ENCODE measurements at places on chromosomes 13 and 19.

DNA sequence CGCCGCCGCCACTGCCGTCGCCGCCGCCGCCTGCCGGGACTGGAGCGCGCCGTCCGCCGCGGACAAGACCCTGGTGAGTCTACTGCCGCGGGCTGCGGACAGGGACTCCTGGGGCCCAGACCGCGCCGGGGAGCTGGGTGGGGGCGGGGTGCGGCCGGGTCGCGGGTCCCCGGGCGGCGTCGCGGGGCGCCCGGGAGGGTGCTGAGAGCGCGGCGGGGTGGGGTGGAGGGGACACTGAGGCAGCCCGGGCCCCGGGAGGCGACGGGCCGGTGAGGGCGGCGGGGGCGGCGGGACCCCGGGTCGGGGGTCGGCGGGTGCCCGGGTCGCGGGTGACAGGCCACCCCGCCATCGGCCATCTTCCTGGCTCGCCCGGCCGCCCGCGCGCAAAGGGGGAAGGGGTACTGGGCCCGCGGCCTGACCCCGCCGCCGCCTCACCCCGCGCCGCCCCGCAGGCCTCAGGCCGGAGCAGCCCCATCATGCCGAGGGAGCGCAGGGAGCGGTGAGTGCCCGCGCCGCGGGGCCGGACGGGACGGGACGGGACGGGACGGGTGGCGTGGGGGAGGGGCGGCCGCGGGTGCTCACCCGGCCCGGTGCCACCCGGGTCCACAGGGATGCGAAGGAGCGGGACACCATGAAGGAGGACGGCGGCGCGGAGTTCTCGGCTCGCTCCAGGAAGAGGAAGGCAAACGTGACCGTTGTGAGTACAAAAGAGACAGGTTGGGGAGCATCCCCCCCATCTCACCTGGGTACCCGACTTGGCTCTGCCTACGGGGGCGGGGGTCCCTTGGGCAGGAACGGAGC is 489 bp downstream of the CCNE1 start:
- H3K27ac ChIP-seq: peak overlapping the region; percentile 53
- peak overlapping the region; percentile 83 for H3K4me3 ChIP-seq
- H3K36me3 ChIP-seq: peaks cover 14% of the 10 kb centered on the region

DNA sequence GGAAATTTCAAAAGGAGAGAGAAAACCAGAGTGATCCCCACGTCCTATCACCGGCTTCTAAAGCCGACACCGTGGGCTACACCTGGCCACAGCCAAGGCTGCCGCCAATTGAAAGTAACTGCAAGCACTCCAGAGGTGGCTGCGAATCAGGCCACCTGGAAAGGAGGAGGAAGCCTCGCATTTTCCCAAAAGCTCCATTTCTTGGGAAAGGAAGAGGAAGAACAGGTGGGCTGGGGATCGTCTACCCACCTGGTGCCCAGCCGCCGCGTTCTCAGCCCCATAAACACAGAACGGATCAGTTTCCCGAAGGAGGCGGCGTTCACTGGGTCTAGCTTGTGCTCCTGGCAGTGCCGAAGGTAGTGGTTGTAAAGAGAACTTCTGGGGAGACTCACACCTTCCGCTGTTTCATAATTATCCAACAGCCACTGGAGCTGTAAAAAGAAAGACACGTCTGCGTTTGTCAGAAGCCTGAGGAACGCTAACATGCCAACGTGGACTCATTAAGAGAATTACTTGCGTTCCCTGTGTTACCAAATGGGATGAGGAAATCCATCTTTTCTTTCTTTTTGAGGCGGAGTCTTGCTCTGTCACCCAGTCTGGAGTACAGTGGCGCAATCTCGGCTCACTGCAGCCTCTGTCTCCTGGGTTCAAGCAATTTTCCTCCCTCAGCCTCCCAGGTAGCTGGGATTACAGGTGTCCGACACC is 38.1 kb upstream of the RANBP3 start:
- no peak overlapping the region for H3K27ac ChIP-seq
- H3K27me3 ChIP-seq: no peaks in the 10 kb centered on the region
- peaks cover 2% of the 10 kb centered on the region for H3K4me1 ChIP-seq
- DNase-seq: no peak
- H3K4me3 ChIP-seq: no peak overlapping the region

DNA sequence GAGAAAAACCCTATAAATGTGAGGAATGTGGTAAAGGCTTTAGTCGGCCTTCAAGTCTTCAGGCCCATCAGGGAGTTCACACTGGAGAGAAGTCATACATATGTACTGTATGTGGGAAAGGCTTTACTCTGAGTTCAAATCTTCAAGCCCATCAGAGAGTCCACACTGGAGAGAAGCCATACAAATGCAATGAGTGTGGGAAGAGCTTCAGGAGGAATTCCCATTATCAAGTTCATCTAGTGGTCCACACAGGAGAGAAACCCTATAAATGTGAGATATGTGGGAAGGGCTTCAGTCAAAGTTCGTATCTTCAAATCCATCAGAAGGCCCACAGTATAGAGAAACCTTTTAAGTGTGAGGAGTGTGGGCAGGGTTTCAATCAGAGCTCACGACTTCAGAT is 11.7 kb downstream of the ZNF226 start:
- no peaks in the 10 kb centered on the region for H3K4me1 ChIP-seq
- DNase-seq: no peak
- H3K36me3 ChIP-seq: peaks cover 71% of the 10 kb centered on the region

DNA sequence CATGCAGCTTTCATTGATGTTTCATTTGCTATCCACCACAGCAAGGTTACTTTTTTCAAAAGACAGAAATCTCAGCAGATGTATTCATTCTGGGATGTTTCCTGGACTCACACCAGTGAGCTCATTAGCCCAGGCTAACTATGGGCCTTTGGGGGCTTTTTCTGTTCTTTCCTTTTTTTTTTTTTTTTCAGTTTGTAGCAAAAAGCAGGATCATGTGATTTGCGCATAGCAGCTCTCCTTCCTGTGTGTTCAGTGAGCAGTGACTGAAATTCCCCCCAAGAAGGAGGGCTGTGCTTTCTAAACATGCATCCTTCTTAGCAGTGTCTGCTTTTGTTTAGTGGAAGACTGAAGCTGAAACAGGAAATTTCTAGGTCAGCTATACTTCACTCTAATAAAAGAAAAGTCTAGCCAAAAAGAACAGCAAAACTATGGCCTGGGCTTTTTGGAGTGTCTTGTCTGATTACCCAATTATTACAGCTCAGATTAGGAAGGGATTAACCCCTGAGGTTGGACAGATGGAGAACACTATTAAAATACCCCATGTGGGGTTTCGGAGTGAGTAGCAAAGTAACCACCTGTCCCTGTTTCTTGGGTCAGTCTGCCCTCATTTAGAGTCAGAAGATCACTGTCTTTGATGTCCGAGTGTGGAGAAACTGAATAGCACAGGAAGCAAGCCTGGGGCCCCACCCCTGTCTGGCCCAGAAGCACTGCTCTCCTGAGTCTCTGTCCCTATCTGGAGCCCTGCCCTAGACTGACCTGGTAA is 8.9 kb upstream of the AMER2 start:
- no peaks in the 10 kb centered on the region for H3K4me1 ChIP-seq
- peaks cover 44% of the 10 kb centered on the region for H3K27me3 ChIP-seq
- no peak overlapping the region for H3K27ac ChIP-seq
- DNase-seq: no peak
- no peaks in the 10 kb centered on the region for H3K36me3 ChIP-seq
- H3K4me3 ChIP-seq: no peak overlapping the region

DNA sequence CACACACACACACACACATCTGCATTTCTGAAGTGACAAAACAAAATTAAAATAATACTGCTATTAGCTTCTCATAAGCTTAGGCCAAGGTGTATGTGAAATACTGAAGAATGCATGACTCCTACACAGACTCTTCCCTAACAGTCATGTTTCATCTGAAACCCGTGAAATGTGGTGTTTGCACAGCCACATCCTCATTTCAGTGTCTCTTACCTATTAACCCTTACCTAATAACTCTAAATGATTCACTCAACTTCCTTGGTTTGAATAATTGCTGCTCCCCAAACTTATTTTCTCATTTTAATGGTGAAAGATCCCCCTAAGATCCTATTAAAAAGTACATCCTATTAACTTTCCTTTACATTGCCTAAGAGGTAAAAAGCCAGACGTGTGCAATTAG is 117.6 kb downstream of the MIPEP start:
- no peak overlapping the region for H3K4me3 ChIP-seq
- no peak overlapping the region for H3K27ac ChIP-seq
- peaks cover 6% of the 10 kb centered on the region for H3K4me1 ChIP-seq

GRCh38 chr19:12872255-12872654 is 9.0 kb downstream of the DNASE2 start:
- no peak overlapping the region for H3K27ac ChIP-seq
- DNase-seq: no peak
- H3K4me3 ChIP-seq: peak overlapping the region; percentile 4
- peaks cover 1% of the 10 kb centered on the region for H3K4me1 ChIP-seq
- peaks cover 23% of the 10 kb centered on the region for H3K36me3 ChIP-seq

DNA sequence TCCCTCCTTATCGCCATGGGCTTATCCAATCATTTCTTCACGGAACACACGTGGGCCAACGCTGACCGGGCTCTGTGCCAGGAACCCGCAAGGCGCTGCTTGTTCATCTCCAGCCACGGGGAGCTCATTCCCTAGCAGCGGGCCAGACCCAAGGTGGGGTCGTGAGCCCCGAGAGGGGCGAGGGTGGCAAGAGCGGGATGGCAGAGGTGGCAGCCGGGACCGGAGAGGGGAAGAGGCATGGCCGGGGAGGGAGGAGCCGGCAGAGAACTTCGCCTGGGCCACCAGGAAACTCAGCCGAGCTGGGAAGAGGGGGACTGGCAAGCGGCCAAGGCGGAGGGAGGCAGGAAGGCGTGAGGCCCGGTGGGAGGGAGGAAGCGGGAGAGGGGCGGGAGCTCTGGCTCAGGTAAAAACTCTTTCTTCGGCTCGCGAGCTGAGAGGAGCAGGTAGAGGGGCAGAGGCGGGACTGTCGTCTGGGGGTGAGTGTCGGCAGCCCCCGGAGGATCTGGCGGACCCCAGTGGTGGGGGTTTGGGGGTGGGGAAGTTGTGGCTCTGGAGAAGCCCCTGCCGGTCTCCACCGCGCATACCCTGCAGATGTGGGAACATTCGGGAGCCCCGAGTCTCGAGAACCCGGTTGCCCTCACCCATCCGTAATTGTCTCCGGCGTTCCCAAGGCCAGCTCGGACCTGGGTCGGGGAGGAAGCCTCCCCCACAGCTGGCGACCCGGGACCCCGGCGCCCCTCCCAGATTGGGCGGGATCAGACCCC is at the start of gene B3GNT3:
B3GNT3 (plus strand) TSS at position 408 of the 764 bp plus-strand sequence. CDS start 12,670 bp downstream, outside the sequence.
- no peaks in the 10 kb centered on the region for H3K36me3 ChIP-seq
- peaks cover 57% of the 10 kb centered on the region for H3K4me1 ChIP-seq
- peak within 1 kb of the TSS; percentile 21 for H3K4me3 ChIP-seq
- DNase-seq: no peak
- H3K27ac ChIP-seq: no peak within 1 kb of the TSS
- H3K27me3 ChIP-seq: no peaks in the 10 kb centered on the region

GRCh38 chr19:6521718-6522646 is 8.8 kb upstream of the TNFSF9 start:
- H3K27ac ChIP-seq: no peak overlapping the region
- no peaks in the 10 kb centered on the region for H3K27me3 ChIP-seq
- H3K4me1 ChIP-seq: peaks cover 25% of the 10 kb centered on the region

DNA sequence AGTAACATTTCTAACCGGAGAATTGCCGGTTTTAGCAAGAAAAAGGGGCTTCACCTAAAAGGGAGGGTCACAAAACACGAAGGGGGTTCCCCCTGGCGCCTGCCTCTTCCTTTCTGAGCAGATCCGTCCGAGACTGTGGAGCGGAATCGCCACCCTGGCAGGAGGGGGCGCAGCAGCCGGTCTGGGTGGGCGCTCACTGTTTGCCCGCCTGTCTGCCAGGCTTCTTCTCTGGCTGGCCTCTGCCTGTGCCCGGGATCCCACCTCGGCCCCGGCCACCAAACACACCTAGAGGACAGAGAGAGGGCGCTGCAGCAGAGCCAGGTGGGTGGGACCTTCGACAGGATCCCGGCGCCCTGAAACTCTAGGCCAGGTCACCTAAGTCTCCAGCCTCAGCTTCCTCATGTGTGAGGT is 15.6 kb downstream of the LSM4 start:
- H3K27ac ChIP-seq: peak overlapping the region; percentile 88
- H3K36me3 ChIP-seq: peaks cover 14% of the 10 kb centered on the region
- H3K4me1 ChIP-seq: peaks cover 38% of the 10 kb centered on the region
- peak; percentile 62 for DNase-seq
- H3K27me3 ChIP-seq: no peaks in the 10 kb centered on the region

- no peak overlapping the region for H3K4me3 ChIP-seq
- DNase-seq: no peak
- no peaks in the 10 kb centered on the region for H3K4me1 ChIP-seq
- H3K27me3 ChIP-seq: no peaks in the 10 kb centered on the region
These were observed 961.6 kb upstream of the MIR17HG start for GRCh38 chr13:90385781-90386489.

DNA sequence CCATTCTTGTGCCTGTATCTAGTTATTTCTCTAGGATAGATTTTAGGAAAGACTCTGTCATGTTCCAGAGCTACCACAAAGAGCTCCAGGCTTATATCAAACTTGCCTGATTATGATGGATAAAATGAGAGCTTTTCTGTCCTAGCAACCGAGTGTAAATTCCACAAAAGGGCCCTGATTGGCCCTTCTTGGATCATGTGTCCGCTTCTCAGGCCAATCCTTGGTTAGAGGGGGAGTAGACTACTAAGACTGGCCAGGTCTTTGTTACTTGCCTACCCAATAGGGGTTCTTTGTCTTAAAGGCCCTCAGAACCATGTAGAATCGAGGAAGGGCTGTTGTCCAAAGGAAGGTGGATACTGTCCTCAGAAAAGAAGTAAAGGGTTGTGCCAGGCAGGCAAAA is 2.4 kb downstream of the DHX34 start:
- H3K27me3 ChIP-seq: no peaks in the 10 kb centered on the region
- H3K4me1 ChIP-seq: peaks cover 54% of the 10 kb centered on the region

- peaks cover 35% of the 10 kb centered on the region for H3K4me1 ChIP-seq
- no peaks in the 10 kb centered on the region for H3K36me3 ChIP-seq
- no peak overlapping the region for H3K4me3 ChIP-seq
- H3K27me3 ChIP-seq: no peaks in the 10 kb centered on the region
- H3K27ac ChIP-seq: peak overlapping the region; percentile 36
These were observed 333.2 kb downstream of the FOXO1 start for GRCh38 chr13:40333226-40333625.

DNA sequence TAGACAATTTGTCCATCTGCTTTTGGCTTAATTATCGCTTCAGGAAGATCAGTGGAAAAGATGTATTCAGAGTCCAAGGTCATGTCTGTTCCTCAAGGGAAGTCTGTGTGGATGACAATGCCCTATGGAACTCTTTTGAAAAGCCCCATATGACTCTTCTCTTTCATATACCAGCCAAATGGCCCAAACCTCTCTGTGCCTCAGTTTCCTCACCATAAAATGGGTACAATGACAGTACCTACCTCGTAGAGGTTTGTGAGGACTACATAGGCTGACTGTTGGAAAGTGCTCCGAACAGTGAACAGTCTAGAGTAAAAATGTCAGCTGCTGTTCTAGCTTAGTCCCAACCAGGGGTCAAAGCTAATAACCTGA is 104.6 kb downstream of the COL4A2 start:
- no peak overlapping the region for H3K27ac ChIP-seq
- H3K36me3 ChIP-seq: no peaks in the 10 kb centered on the region
- H3K27me3 ChIP-seq: peaks cover 76% of the 10 kb centered on the region
- peaks cover 7% of the 10 kb centered on the region for H3K4me1 ChIP-seq
- H3K4me3 ChIP-seq: no peak overlapping the region
- DNase-seq: no peak
